ENCODE measurements at places on chromosomes 13 and 19.

DNA sequence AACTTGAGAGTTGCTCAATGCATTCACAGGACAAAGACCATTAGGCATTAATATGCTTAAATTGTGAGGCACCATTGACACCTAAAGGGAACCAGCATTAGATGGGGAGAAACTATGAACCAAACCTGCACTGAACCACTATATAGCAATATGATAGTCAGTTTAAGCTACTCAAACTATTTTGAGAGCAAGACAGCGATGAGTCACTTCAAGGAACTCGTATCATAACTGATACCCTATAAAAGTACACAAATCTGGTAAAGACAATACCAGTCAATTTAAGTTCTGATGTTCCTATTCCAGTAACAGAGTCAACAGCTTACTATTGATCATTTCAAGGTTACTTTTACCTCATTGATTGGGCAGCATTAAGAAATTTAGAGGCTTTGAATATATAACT is 151.3 kb upstream of the ATXN8OS start:
- H3K27me3 ChIP-seq: no peaks in the 10 kb centered on the region
- H3K4me1 ChIP-seq: no peaks in the 10 kb centered on the region
- no peak overlapping the region for H3K4me3 ChIP-seq
- no peak overlapping the region for H3K27ac ChIP-seq
- no peaks in the 10 kb centered on the region for H3K36me3 ChIP-seq
- no peak for DNase-seq

DNA sequence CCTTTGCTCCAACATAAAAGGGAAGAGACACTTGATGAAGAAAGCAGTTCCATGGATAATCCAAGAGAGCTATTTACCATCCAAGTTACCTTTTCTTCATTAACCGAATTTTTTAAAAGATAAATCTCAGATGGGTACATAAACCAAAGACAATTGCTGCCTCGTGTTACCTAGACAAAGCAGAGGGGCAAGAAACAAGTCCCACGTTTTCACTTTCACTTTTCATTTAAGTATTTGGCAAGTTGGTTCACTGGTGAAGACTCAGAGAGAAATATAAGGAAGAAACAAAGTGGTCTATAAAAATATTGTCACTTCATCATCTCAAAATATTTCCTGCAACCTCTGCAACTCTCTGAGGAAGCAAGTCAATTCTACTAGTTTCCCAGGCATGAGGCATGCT is 446.1 kb downstream of the FGF14 start:
- H3K4me1 ChIP-seq: no peaks in the 10 kb centered on the region
- no peak overlapping the region for H3K4me3 ChIP-seq
- H3K27me3 ChIP-seq: no peaks in the 10 kb centered on the region
- no peaks in the 10 kb centered on the region for H3K36me3 ChIP-seq

DNA sequence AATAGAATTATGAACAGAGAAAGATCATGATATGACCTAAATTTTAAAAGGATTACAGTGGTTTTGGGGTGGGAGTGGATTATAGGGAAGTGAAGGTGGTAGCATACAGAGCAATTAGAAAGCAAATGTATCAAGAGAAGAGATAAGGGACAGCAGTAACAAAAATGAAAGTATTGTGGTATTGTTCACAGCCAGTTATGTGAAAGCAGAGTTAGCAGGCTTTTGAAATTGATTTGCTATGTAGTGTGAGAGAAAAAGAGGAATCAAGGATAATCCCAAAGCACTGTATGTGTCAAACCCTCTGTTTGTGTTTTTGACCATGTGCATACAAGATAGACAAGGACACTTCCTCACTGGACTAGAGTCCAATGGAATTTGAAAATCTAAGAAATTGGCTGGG is 1721.4 kb downstream of the PCDH9 start:
- no peaks in the 10 kb centered on the region for H3K4me1 ChIP-seq
- H3K4me3 ChIP-seq: no peak overlapping the region
- no peaks in the 10 kb centered on the region for H3K36me3 ChIP-seq
- H3K27ac ChIP-seq: no peak overlapping the region

- H3K27ac ChIP-seq: no peak overlapping the region
- no peaks in the 10 kb centered on the region for H3K36me3 ChIP-seq
- H3K27me3 ChIP-seq: no peaks in the 10 kb centered on the region
These were observed 228.5 kb downstream of the RFC3 start for GRCh38 chr13:34046457-34046856.
